ENCODE measurements at places on chromosomes 6 and 20.

DNA sequence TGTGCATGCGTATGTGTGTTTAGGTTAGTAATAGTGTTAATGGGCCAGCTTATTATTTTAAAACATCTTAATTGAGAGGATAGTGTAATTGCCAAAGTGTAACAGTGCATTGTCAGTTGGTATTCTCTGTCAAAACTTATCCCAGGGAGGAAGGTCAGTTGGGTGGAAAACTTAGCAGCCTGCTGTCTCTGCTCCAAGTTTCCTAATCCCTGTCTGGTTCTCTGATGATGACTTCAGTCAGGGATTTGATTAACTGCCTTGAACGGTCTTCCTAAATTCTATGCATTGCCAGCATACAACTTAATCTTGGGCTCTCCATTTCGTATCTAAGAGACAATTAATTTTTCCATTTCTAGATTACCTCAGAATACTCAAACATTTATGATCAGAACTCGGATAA, 51.1 kb downstream of the L3MBTL3 start:
- DNase-seq = no peak

DNA sequence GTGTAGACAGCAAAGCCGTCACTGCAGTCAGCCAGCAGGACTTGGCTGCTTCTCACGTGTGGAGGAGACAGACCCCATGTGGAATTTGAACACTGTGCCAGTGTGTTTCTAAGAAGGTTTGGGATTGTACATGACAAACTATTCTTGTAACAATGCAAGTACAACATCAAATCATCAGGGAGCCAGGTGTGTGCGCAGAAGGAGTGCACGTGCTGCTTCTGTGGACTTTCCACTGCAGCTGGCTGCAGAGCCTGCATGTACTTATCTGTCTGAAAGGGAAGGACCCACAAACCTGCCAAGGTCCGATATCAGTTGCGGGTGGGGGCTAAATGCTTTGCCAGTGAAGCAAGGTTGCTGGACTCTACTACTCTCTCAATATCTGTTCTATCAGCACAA, 211.6 kb downstream of the WDR27 start:
- DNase-seq = no peak

DNA sequence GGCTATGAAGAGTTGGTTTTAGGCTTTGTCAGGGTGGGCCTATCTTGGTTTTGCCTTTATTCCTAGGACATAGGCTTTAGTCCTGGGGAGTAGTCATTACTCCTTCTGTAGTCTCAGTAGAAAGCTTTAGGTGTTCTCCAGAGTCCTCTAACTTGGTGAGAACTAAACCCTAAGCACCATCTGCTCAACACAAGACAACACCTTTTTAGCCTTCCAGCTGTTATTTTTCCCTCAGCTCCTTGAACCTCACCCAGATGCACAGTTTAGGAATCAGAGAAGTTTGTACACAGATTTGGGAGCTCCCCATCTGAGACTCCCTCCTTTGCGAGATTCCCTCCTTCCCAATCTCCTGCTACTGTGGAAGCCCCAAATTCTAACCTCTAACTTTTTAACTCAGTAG, 141.3 kb downstream of the QRSL1 start:
- DNase-seq = no peak

- DNase-seq = no peak
These were observed 59.9 kb downstream of the RTN4IP1 start for GRCh38 chr6:106569428-106569827.

GRCh38 chr20:25081065-25081729, 744 bp downstream of the VSX1 start:
- no peak for DNase-seq

DNA sequence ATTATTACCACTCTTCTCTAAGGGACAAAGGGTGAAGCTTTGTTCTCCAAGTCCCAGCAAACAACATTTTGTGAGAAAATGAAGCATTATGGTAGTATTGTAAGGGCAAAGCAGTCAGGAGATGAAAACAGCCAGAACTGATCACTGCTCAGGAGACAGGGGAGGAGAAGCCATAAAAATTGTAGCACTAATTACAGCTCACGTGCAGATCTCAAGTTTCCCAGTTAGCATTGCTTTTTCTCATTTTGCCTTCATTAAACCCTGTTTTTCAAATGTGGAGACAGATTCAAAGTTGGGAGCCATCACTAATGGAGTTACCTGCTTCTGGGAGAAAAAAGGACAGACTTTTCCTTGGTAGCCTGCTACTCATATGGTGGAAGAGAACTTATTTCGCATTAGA, 210.9 kb upstream of the PDE10A start:
- DNase-seq = no peak

DNA sequence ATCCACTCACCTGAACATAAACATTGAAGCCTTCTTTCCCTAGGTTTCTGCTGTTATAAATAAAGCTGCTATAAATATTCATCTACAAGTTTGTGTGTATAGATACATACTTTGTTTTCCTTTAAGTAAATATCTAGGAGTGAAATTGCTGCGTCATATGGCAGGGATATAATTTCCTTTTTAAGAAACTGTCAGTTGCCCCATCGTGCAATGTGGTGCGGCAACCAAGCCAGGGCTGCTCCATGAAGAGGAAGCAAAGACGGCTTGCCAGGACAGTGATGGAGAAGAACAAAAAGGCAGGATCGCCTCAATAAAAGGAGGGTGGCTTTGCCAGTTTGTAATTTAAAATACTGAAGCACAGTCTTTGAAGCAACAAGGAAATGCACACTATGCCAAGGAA, 36.6 kb downstream of the CITED2 start:
- no peak for DNase-seq

GRCh38 chr6:92174398-92175073, 1244.8 kb downstream of the EPHA7 start:
- DNase-seq = no peak

All from cerebellar nuclear complex (tissue), 1 donor.